Posterior vena cava (tissue), 2 donors: ENCODE measurements at places on chromosomes 6 and 20. TPM values are rescaled to one million over a fixed set of nuclear protein-coding genes. Genes with fewer than 3 reads are reported as not detected.

The CAGE1 gene
- not detected for total RNA-seq

DNA sequence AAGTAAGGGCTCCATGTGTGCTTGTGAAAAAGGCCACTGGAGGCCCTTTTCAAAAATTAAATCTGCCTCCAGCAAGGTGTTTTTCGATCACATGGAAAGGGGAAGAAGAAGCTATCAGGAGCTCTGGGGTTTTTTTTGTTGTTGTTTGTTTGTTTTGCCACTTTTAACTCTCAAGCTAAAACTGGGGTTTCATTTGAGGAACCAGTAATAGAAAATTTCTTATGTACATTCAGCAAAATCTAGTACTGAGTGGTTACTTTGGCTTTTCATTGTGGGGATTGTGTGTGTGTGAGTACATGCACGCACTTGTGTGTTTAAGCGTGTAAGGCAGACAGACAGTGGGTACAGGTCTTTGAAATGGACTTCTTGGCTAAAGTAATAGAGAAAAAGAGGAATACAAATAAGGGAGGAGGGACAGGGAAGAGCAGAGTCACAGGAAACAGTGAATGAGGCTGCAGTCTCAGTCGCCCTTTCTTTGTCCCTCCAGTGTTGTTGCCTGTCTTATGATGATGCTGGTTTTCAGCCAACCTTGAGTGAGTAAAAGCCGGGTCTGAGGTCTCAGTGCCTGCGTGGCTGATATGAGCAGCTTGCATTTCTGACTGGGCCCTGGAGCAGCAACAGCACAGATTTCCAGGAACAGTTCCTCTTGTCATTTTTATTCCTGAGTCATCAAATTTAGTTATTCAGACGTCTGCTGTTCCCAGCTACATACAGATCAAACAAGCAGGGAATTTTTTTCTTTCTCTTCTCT, 26.2 kb downstream of the SLC16A10 start:
- peak; percentile 83 for DNase-seq

DNA sequence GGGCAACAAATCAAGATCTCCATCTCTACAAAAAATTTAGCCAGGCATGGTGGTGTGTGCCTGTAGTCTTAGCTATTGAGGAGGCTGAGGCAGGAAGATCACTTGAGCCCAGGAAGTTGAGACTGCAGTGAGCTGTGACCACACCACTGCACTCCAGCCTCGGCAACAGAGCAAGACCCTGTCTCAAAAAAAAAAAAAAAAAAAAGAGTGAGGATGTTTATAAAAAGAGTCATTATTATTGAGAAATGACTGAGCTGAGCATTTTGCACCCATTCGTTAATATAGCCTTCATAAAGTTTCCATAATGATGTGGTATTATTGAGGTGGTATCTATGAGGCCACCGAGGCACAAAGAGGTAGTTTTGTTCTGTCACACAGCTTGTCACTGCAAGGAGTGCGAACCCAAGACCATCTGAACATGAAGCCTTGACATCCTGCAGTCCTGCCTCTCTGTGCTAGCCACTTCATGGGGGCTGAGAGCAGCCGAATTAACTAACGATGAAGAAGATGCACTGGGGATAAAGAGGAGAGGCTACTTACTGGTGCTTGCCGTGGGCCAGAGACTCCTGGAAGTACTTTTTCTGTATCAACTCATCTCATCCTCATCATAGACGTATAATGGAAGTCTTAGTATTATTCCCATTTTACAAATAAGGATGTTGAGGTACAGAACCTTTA, 175.5 kb downstream of the BCAS1 start:
- no peak for DNase-seq

The RNF182 gene
- 0.37 TPM for total RNA-seq

The TGM3 gene
- total RNA-seq: not detected

- no peak for DNase-seq
Observed at GRCh38 chr6:166745801-166746668, 119.0 kb upstream of the RPS6KA2 start.

The CUL9 gene
- 25.5 TPM for total RNA-seq

The EDN3 gene
- not detected for total RNA-seq

The FYN gene
- 87.0 TPM for total RNA-seq

The FOXC1 gene
- 33.5 TPM for total RNA-seq

DNA sequence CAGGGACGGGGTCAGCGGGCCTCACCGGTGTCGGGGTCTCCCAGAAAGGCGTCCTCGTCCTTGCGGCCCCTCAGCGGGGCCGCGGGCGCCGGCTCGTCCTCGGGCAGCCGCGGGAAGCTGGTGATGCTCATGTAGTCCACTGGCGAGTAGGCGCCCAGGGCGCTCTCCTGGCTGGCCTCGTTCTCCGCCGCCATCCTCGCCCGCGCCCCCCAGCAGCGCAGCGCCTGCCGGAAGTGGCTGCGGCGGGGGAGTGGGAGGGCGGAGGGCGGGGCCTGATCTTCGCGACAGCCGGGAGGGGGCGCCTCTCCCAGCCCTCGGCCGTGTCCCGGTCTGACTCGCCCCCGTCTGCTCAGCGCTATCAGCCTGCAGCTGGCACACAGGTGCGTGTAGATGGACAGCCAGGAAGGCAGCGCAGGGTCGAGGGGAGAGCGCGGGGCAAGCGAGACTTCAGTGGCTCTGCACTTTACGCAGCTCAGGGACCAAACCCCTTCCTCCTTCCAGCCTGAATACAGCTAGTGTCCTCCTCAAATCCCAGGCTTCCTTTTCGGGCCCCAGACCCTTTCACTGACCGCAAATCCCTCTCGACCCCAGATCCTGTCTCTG, at the start of gene GGT7:
Gene GGT7, minus strand, starts transcription at position 235 of the 603 bp plus-strand sequence. Its CDS starts 41 bp downstream, at position 194.
- peak; percentile 93 for DNase-seq

The ACTR5 gene
- 5.8 TPM for total RNA-seq

The MTFR2 gene
- 0.65 TPM for total RNA-seq

DNA sequence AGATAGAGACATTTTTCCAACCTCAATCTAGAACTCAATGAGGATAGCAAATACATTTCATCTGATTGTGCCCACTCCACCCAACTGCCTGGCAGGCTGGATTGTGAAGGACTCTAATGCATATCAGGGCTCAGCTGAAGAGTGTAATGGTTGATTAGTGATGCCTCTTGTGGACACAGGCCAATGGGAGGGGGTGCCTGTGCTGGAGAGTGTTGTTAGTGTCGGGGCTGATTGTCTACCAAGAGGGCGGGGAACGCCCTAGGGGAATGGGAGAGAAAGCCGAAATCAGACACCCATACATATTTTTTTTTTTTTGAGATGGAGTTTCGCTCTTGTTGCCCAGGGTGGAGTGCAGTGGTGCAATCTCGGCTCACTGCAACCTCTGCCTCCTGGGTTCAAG, 103.7 kb upstream of the SALL4 start:
- DNase-seq: no peak

The FARS2 gene
- 13.6 TPM for total RNA-seq

GRCh38 chr20:63158845-63159244, 57.1 kb downstream of the YTHDF1 start:
- DNase-seq: peak; percentile 19

DNA sequence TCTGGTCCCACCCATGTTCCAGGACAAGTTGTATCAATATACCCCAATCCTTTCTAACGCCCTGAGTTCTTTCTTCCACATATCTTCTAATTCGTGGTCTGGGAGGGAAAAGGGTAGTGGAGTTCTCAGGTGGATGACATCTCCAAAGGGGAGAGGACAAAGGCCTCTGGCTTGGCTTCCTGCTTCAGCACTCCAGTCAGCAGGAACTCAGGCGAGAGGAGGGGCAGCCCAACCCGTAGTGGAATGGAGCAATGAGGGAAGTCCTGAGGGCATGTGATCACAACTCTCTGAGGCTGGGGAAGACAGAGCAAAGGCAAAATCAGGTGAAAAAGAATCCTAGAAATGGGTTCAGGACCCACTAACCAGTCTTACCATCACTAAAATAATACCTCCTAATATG, 9.6 kb upstream of the NRM start:
- peak; percentile 66 for DNase-seq

The PI16 gene
- total RNA-seq: 221 TPM

The ARFGEF3 gene
- total RNA-seq: 2.0 TPM
